ENCODE measurements at places on chromosomes 16 and 17.

- DNase-seq, result peak; percentile 35
Measured at GRCh38 chr17:58415371-58416055, 1.8 kb downstream of the RNF43 start.

DNA sequence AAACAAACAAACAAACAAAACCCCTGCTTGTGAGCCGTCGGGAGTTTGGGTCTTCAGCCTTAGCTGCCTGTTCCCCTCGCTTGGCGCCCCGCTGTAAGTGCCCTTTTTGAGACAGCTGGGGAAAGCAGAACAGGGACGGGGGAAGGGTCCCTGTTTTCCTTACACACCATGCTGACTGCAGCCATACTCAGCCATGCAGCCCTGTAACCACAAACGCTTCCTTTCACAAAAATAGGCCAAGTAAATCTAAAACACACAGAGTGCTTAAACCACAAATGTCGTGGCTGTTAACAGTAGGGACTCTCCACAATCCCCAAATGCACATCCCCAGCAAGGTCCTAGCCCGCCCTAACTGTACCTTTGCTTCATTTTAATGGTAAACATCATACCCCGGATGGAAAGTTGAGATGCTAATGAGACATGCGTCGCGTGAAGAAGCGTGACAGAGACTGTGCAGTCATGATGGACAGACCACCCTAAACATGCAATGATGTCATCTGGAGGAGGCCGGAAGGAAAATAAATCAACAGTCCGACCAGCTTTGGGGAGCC is 129.9 kb downstream of the MGAT5B start:
- no peak for DNase-seq

DNA sequence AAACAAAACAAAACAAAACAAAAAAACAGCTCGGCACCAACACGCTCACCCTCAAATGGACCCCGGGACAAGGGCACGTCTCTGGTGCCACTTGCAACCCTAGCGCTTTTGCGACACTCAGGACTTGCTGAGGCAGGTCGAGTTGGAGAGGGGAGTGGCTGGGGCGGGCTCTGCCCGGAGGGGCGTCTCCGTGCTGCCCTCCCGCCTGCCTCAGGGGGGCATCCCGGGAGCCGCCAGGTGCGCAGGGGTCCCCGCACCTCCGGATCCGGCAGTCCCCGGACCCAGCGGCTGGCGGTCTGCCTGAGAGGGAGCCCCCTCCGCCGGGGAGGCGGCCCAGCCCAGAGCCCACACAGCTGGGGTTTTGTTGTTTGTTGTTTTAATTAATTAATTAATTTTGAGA is at the start of gene SLC52A1:
Gene SLC52A1 (minus strand): TSS at position 112 of the 400 bp plus-strand sequence. CDS start 820 bp downstream, outside the sequence.
- DNase-seq, result peak; percentile 60

DNA sequence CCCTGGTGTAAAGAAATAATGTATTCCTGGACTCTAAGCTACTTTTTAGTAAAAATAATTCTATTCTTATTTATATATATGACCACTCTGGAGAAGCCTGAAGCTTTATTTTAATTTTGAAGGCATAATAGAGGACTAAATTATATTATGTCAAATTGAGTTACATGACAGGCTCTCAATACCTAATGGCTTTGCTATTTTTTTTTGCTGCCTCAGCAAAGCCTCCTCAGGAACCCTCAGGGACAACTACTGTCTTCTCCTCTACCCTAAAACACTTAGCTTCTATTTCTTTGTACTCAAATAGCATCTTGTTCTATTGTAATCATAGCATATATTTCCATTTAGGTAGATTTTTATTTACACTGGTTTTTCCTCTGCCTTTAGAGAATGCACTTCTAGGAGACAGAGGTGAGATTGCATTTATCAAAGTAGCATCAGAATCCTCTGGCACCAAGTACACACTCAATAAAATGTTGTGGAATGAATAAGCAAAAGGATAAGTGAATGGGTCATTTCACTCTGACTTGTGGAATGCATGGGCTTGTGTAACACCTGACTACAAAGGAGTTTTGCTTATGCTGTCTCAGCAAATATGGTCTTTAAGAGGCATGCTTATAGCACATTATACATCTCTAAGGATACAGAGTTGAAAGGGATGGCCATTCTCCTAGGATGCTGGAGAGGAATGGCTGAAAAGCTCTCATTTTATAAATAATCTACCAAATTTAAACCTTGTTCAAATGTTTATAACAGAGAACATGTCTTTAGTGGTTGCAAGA is 605.2 kb downstream of the KCNJ2 start:
- DNase-seq, result no peak

- DNase-seq, result no peak
Measured at GRCh38 chr16:20976576-20976975, 76.0 kb downstream of the LYRM1 start.

DNA sequence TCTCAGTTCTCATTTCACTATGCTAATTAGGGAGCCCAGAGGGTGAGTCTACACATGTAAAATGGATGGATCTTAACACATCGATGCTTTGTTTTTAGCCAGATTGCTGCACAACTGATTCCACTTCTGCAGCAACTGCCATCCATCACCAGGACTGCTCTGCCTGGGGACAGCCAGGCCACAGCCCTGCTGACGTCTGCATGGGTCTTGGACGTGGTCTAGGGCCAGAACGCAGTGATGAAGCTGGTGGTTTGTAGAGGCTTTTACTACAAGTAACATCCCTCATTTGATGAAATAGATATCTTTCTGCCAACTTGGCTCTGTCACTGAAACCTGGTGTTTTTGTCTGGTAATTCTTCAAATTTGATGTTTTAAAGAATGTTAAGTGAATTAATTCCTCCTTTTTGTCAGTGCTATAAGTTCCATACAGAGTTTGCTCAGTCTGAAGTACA is 50.6 kb downstream of the MARCHF10 start:
- DNase-seq, result no peak

DNA sequence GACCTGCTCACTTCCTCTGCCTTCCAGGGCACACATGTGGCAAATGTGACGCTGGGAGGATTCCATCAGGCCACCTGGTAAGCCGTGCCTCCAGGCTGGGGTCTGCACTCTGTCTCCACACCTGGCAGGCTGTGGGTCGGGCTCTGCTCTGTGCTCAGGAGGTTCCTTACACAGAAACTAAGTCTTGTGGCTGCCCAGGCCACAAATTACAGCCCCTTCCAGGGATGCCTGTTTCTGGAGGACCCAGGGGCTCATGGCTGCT is 58.2 kb downstream of the RMI2 start:
- no peak for DNase-seq

GRCh38 chr17:79659376-79659775 is 48.5 kb upstream of the RBFOX3 start:
- no peak for DNase-seq

GRCh38 chr17:39598047-39598481 is 9.7 kb downstream of the NEUROD2 start:
- DNase-seq, result no peak

DNA sequence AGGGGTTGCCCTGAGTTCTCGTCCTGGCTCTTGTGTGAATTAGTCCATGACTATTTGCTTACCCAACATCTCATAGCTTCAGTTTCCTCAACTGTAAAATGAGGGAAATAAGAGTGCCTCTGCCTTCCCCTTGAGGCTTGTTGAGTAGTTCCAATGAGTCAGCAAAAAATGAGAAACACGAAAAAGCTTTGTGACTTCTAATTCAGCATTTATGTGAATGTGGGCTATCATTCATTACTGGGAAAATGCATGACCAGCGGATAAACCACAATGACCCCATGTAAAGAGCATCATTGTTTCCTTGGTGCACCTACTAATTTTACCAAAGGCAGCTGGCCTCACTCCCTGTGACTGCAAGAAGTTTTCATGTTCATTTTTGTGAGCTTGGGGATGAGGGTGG is 374.6 kb upstream of the HSBP1 start:
- no peak for DNase-seq

GRCh38 chr16:10333321-10334032 is 52.4 kb upstream of the ATF7IP2 start:
- DNase-seq, result no peak

GRCh38 chr16:83336603-83337002 is 471.2 kb upstream of the HSBP1 start:
- DNase-seq, result peak; percentile 17

DNA sequence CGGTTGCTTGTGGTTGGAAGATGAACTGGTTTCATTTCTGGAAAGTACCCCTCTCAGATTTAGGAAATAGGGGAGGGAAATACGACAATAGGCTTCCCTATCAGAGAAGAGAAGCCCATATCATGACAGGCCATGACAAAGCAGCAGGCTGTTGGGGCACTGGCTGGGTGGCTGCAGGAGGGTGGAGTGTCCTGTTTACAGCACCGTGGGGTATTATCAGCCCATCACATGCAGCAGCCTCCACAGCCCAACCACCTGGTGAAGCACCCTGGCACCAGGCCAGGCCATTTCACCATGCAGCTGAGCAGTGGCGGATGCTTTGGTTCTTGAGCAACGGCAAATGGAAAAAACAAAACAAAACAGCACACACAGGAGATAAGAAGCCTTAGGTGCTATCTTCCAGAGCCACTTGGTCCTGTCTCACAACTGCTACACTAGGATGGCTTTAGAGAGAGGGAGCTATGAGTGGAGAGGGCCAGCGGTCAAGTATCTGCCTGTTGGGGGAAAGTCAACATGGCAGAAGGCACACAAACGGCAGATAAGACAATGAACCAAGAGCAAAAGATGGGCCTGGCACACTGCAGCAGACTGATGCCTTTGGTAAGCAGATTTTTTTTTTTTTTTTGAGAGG is 24.2 kb downstream of the FAM117A start:
- DNase-seq, result peak; percentile 87

- no peak for DNase-seq
Measured at GRCh38 chr16:88784856-88785105, 239 bp downstream of the PIEZO1 start.

DNA sequence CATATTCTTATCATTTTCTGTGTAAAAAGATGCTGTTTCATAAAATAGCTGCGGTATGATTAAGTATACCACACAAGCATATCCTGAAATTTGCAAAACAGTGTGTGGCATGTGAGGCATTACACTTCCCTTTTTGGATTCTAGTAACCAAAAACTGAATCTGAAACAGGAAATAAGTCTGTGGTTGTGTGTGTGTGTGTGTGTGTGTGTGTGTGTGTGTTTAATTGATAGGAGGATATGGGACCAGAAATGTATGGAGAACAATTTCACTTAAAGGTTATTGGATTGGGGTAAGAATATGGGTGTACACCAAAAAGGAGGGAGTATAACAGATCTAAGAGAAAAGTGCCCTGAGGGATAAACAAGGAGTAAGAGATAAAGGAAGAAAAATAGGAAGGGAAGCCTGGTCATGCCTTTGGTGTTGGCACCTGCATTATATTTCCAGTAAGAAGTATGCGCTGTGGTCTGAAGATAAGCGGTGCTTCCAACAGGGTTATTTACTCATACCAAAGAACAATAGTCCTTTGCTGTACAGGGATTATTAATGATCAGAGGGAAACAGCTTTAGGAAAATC is 4.0 kb downstream of the LYRM1 start:
- no peak for DNase-seq
